HS-5 (cell line): ENCODE measurements at places on chromosomes 1 and 21.

DNA sequence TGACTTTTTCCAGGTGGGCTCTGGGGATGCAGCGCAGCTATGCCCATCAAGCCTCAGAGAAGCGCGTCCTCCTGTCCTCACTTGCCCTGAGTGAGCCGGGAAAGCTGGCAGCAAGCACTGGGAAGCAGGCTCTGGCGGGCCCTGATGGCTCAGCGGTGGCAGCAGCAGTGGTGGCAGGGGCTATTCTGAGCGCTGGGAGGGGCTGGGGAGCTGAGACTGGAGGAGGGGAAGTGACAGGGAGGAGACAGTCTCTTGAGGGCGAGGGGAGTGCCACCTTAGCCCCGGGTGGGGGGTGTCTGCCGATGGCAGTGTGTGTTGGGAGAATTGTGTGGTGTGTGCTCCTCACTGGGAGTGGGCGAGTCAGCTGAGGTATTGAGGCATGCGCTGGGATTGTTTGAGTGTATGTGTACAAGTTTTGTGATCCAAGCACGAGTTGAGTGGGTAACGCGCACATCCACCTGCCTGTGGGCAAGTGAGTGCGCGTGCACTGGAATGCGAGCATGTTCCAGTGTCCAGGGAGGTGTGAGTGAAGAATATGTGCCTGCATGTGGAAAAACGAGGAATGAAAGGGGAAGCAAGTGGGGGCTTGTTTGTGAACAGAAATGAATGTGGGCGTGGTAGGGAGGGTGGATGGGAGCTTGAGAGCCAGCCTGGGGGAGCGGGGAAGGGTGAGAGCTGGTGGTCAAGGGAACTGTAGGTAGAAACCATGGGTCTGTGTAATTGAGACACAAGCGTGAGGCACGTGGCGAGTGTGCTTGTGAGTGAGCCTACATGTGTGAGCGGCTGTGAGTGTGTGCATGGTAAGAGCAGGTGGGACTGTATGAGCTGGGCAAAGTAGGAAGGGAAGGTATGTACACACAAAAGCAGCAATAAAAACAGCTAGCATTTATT lies 2.9 kb upstream of the FOXO6 start:
- no peak for DNase-seq

GRCh38 chr1:76105372-76105771 lies 30.8 kb downstream of the ST6GALNAC3 start:
- DNase-seq: no peak

- DNase-seq: no peak
Observed at GRCh38 chr21:42641311-42642218, 11.9 kb upstream of the PDE9A start.

GRCh38 chr1:236066828-236067386 lies 2.0 kb upstream of the NID1 start:
- no peak for DNase-seq

- DNase-seq: no peak
Observed at GRCh38 chr1:204545202-204545601, 29.0 kb downstream of the MDM4 start.
